Heart left ventricle (tissue), 16 donors: ENCODE measurements at places on chromosomes 6 and 20. TPM values are rescaled to one million over a fixed set of nuclear protein-coding genes. Genes with fewer than 3 reads are reported as not detected.
A peak's percentile ranks its signal among the peaks of the same experiment; 100 is the strongest.

- DNase-seq = no peak
Measured at GRCh38 chr20:34560614-34561013, 2.1 kb downstream of the MAP1LC3A start.

DNA sequence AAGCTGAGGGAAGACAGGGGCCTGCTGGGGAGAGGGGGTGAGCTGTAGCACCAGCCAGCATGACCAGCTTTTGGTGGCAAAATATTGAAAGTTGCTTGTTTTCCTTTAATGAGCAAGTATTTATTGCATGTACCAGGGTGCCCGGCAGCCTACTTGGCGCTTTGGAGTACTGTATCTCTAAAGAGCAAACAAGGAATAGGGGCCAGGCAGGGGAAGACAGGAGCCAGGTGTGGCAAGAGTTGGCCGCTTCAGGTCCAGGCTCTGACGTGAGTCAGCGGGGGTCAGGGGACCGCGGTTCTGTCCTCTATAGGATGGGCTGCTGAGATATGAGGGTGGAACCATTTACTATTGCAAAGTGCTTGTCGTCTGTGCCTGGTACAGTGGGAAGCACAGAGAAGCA, 63.1 kb downstream of the PSMG4 start:
- DNase-seq = no peak

- DNase-seq = no peak
Measured at GRCh38 chr6:139713900-139714506, 339.6 kb upstream of the CITED2 start.

GRCh38 chr6:47854971-47855370, 73.1 kb downstream of the OPN5 start:
- no peak for DNase-seq

DNA sequence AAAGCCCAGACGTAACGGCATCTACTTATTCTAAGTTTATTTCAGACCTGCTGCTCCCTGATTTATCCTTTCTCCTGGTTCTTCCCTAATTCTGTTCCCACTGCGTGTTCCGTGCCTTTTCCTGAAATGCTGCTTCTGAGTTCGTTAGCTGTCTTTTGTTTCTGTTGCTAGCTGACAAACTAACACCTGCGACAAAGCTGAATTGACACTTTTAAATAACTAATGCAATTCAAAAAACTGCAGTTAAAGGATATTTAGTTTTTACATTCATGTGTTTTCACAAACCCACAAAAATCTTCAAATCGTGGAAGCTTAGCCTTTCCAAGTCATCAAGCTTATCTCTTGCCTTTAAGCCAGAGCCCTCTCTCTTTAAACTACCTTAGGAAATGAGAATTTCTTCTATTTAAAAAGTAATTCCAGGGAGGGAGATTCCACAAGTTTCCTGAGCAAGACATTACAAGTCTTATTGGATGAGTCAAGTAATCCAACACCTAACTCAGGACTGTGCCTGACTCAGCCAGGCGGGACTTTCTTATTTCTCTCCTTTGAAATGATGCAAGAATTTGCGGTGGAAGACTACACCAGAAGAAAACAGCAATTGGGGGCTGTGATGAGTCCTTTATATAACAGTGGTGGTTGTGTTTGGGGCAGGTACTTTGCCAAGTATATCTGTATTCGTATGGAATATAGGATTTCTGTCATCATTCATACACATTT, 6.3 kb downstream of the ADTRP start:
- DNase-seq = no peak

DNA sequence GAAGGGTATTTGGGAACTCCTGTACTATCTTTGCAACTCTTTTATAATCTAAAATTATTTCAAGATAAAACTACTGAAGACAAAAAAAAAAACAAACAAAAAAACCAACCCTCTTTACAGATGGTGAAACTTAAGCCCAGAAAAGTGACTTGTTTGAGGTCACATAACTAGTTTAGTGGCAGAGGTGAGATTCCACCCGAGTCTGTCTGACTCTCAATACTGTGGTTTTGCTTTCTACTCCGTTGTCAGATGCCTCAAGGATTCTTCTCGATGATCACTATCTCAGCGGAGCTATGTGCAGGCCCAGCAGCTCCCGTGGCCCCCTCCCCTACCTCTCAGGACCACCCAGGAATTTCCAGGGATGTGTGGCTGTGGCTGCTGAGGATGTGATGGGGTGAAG, 36.1 kb upstream of the KCNB1 start:
- no peak for DNase-seq

- DNase-seq = no peak
Measured at GRCh38 chr6:20946890-20947289, 412.6 kb downstream of the CDKAL1 start.

GRCh38 chr6:39432330-39433025, 110.0 kb upstream of the KCNK16 start:
- no peak for DNase-seq

Gene IMPG1
- not detected for total RNA-seq

Gene C6orf52
- 1.5 TPM for total RNA-seq

GRCh38 chr20:50523552-50524167, 13.5 kb downstream of the PTPN1 start:
- DNase-seq = no peak

DNA sequence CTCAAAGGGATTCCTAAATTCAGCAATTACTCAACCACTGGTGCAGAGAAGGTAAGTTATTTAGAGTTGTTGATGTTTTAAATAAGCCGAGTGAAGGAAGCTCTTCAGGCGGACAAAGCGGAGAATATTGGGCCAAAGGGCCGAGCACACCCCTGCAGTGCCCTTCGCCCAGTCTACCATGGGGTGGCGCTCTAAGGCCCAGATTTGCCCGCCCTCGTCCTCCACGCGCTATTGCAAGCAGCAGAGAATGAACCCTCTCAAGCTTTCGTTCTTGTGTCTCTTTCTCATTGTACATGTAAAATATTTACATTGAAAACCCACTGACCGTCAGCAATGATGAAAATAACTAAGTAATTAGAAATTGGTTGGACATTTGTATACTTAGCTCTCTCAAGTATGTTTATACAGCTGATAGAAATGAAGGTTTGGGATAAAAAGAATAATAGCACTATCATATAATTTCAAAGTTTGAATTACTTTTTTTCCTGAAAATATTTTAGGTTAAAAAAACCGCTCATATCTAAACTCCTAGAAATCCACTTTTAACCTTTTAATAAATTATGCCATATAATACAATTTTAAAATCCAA, 195.0 kb upstream of the CEP162 start:
- peak; percentile 18 for DNase-seq

GRCh38 chr6:20906945-20907344, 372.7 kb downstream of the CDKAL1 start:
- DNase-seq = no peak

DNA sequence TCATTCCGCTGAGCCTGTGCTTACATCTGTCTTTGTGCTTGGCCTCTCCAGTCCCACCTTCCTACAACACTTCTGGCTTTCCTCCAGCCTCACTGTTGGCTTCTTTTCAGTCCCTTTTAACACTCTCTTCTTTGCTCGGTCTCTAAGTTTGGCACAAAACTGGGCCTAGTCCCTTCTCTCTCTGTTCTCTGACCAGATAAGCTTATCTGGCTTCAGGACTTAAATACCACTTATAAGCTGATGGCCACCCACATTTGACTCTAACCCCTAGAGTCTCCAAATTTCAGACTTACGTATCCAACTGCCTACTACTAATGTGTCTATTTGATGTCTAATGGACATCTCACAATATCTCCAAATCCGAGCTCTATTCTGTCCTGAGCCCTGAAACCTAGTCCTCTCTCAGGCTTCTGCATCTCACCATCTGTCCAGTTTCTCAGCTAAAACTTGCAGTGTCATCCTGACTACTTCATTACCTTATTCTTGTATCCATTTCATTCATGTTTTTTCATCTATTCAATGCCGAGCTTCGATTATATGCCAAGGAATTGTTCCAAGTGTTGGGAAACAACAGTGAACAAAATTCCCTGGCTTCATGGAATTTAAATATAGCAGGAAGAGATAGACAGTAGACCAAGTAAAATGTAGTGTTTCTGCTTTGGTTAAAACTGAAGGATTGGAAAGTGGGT, 40.1 kb downstream of the TBPL1 start:
- no peak for DNase-seq

GRCh38 chr6:47670851-47671250, 27.5 kb upstream of the ADGRF4 start:
- no peak for DNase-seq

DNA sequence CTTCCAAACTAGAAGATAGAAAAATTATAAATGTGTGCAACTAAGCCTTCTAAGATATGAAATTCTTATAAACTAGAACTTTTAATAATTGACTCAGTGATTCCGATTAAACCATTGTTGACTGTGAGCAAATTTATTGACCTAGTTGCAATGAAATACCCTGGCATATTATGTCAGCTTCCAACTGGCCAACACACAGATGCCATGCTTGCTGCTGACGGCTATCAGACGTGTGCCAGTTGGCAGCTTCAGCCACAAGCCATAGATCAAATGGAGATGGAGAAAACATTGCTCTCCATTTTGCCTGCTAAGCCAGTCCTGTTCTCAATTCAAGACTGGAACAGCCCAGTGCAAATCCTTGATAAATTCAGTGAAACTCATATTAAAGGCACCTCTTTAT, 101.7 kb upstream of the HDGFL1 start:
- DNase-seq = no peak

GRCh38 chr20:5540091-5540490, 210.1 kb upstream of the SHLD1 start:
- no peak for DNase-seq

DNA sequence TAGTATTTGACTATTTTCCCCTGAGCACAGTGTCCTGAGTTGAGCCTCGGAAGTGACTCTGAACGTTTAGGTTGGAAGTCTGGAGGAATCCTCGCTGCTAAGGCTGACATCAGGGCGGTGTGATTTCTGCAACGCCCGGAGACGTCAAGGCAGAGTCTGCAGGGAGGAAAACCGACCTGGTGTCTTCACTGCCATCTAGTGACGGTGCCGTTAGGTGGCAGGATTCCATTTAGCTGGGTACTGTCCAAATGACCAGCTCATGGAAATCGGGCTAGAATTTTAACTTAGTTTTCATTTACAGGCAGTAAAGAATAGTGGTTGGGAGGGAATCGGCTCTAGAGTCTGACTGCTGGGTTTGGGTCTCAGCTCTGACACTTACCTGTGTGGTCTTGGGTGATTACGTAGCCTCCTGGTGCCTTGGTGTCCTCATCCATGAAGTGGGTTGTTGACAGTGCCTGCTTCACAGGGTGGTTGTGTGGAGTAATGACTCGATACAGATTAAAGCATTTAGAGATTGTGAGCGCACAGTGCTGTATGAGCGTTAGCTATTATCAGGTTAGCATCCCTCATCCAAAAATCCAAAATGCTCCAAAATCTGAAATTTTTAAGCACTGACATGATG, 35.0 kb downstream of the FOXF2 start:
- DNase-seq = peak; percentile 37

Gene OGFR
- total RNA-seq = 15.1 TPM

Gene MRAP2
- total RNA-seq = not detected
